Right atrium auricular region (tissue), 2 donors: ENCODE measurements at places on chromosomes 16 and 17. TPM values are rescaled to one million over a fixed set of nuclear protein-coding genes. Genes with fewer than 3 reads are reported as not detected.
A peak's percentile ranks its signal among the peaks of the same experiment; 100 is the strongest.

UMOD gene
- not detected for total RNA-seq

C17orf100 gene
- total RNA-seq: not detected

EXOC3L1 gene
- total RNA-seq: 2.2 TPM

- H3K4me3 ChIP-seq: no peak overlapping the region
- DNase-seq: no peak
- no peaks in the 10 kb centered on the region for H3K36me3 ChIP-seq
- no peaks in the 10 kb centered on the region for H3K27me3 ChIP-seq
- H3K27ac ChIP-seq: no peak overlapping the region
- H3K4me1 ChIP-seq: no peaks in the 10 kb centered on the region
Measured at GRCh38 chr17:28484296-28484695, 10.9 kb downstream of the SLC13A2 start.

- peak overlapping the region; percentile 99 for H3K4me3 ChIP-seq
- peak overlapping the region; percentile 95 for H3K27ac ChIP-seq
- no peaks in the 10 kb centered on the region for H3K36me3 ChIP-seq
- DNase-seq: peak; percentile 82
- H3K4me1 ChIP-seq: no peaks in the 10 kb centered on the region
- H3K27me3 ChIP-seq: no peaks in the 10 kb centered on the region
Measured at GRCh38 chr17:59332749-59333377, 1.4 kb downstream of the YPEL2 start.
